Hematopoietic multipotent progenitor cell treated with erythropoietin and hydrocortisone succinate and interleukin-3 and kit ligand, for 4 days (in vitro differentiated cells): ENCODE measurements at places on chromosomes 11 and 22.

DNA sequence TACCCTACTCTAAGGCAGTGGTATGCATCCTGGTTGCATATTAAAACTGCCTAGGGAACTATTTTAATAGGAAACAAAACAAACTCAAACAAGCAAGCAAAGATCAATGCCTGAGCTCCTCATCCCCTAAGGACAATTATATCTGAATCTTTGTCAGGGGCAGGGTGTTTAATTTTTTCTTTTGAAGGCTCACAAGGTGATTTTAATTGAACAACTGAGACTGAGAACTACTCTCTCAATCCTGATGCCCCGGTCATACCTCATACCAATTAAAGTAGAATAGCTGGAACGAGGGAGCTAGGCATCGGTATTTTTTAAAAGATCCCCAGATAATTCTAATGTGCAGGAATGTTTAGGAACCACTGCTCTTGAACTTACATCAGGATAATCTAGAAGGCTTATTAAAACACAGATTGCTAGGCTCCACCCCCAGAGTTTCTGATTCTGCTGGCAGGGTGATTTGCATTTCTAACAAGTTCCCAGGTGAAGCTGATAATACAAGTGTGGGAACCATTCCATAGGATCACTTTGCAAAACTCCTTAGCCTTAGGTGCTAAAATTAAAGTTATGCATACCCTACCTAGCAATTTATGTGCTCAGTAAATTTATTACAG lies 416.5 kb downstream of the GUCY1A2 start:
- DNase-seq, result no peak

- DNase-seq, result peak; percentile 82
These were observed 16.0 kb downstream of the TBX1 start for GRCh38 chr22:19776433-19777031.

GRCh38 chr11:58905011-58905720 lies 34.1 kb upstream of the GLYATL1 start:
- DNase-seq, result no peak

DNA sequence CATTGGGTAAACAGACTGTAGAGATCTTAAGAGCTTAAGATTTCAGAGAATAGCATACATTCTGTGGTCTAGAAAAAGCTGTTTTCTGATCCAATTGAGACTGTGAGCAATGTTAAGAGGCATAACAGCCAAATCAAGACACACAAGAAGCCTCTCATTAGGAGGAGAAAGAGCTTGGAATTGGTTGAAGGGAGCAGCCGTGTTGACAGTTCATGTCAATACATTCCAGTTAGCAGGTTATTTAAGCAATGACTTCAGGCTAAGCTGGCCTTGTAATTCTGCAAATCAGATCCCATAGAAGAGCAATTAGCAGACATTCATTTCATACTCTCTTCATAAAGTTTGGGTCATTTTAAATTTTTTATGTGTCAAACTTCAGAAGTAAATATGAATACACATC lies 50.9 kb downstream of the ETS1 start:
- DNase-seq, result no peak

DNA sequence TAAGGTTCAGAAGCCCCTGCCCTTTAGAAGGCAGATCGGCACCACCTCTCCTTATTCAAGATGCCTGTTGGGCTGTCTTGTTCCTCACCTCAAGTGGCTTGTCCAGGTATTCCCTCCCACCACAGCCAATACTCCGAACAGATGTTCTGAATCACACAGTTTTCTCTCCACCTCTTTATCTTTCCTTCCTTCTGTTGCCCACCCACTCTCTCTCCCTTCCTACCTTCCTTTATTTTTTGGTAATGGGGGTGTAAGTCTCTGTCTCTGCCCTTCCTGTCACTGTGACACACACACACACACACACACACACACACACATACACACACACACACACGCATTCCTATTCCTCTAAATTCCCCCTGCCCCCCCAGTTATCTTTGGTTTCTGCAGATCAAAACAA lies 8.4 kb downstream of the BEST1 start:
- no peak for DNase-seq

DNA sequence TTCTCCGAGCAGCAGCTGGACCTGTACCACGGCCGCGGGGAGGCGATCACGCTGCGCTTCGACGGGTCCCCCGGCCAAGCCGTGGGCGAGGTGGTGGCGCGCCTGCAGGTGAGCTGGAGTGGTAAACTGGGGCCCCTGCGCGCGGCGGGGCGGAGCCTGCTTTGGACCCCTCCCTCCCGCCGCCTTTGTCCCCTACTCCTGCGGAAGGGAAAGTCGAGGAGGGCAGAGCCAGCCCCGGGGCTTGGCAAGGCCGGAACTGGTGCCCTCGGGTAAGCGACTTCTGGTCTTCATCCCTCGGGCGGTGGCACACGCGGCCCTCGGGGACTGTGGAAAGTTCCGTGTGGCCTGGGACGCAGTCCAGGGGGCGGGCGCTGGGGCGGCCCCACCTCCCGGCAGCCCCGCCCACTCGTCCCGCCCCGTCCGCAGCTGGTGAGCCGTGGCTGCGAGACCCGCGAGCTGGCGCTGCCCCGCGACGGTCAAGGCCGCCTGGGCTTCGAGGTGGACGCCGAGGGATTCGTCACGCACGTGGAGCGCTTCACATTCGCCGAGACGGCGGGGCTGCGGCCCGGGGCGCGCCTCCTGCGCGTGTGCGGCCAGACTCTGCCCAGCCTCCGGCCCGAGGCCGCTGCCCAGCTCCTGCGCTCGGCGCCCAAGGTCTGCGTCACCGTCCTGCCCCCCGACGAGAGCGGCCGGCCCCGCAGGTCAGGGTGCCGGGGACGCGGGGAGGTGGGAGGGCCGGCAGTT lies 9.2 kb downstream of the SIPA1 start:
- DNase-seq, result no peak

- DNase-seq, result no peak
These were observed 71.5 kb upstream of the RAB38 start for GRCh38 chr11:88246696-88247095.

- DNase-seq, result no peak
These were observed 20.8 kb downstream of the ARVCF start for GRCh38 chr22:19995611-19996339.

DNA sequence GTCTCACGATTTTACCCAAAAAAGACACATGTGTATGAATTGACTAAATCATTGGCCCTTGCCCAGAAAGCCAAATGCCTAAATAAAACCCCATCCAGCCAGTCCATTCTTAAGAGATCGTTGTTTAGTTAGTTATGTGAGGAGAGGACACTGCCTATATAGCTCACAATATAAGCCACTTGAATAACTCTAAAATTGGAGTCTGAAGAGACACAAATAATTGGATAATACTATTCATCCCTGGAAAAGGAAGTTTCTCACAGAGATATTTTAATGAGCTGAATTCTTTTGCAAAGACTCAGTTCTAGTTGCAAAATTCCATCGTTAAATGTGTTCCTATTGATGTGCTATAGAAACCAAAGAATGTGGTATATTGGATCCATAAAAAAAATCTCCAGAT lies 176.7 kb downstream of the SOX6 start:
- no peak for DNase-seq

DNA sequence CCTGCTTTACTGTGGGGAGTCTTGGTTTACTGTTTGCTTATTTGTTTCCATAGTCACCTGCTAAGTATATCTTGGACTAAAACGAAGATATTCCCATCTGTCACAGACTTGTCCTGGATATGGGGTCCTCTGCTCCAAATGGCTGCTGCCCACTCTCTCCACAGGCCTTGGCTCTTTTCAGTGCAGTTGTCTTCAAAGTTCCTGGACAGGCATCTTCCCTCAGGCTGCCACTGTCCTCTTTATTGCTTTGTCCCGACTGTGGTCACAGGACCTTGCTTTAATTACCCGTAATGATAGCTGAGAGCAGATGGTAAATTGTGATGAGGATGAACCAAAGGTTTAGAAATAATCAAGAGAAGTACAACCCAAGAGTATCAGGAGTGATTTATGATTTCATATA lies 713.9 kb upstream of the CCDC179 start:
- no peak for DNase-seq

DNA sequence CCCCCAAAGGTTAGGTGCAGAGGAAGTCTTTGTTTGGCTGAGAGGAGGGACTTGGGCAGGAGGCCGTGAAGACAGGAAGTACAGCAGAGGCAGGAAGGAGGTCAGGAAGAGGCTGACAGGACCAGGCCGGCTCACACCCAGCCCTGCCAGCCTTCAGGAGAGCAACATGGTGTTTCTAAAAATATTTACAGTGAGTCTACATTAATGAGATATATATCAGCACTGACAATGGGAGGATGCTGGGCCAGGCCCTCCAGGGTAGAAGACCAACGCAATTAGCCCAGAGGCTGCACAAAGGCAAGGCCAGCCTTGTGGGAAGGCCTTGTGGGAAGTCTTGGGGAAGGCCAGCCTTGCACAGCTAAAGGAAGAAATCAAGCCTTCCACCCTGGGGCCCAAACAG lies 7.9 kb upstream of the APLNR start:
- no peak for DNase-seq

DNA sequence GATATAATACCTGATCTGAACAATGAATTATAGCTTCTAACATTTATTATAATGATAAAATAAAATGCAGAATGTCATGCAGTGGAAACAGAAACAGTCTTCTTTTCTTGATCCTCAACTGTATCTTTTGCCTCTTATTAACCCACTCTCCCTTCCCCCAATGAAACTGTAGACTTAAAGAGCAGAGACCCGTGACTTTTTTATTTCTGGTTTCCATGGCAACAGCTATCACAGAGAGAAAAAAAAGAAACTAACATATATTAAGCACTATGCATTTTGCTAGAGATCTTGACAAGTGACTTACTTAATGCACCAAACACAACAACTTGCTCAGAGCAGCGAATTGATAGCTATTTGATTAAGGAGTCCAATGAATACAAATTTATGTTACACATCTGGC lies 69.3 kb downstream of the RAB38 start:
- DNase-seq, result no peak

GRCh38 chr11:94144216-94144615 lies 15.6 kb downstream of the PANX1 start:
- DNase-seq, result no peak

DNA sequence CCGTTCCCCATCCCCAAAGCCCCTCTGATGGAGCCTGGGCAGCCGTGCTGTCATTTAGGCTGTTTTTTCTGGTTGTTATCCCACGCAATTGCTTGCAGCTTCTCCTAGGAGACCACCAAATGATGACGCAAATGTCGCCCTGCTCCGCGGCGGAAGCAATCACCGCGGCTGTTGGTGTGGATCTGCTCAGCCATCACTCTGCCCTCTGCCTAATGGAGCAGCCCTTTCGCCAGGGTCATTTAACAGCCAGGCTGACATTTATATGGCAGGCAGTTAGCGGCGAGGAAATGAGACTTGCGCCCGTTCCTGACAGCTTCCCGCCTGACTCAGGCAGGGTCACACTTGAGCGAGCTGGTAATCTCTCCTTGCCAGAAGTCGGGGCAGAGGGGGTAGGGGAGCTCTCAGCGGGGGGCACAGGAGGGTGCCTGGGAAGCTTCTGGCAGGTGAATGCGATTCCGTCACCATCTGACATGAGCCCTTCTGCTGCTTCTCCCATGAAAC lies 97.9 kb upstream of the RTL6 start:
- DNase-seq, result peak; percentile 43

GRCh38 chr22:19177164-19178064 lies 1.1 kb downstream of the SLC25A1 start:
- no peak for DNase-seq

- peak; percentile 49 for DNase-seq
These were observed 32.2 kb upstream of the AQP11 start for GRCh38 chr11:77557553-77557952.

- DNase-seq, result peak; percentile 60
These were observed 138.7 kb downstream of the TRIM44 start for GRCh38 chr11:35800970-35801953.

- DNase-seq, result no peak
These were observed 36.4 kb upstream of the TPBGL start for GRCh38 chr11:75204012-75204674.

DNA sequence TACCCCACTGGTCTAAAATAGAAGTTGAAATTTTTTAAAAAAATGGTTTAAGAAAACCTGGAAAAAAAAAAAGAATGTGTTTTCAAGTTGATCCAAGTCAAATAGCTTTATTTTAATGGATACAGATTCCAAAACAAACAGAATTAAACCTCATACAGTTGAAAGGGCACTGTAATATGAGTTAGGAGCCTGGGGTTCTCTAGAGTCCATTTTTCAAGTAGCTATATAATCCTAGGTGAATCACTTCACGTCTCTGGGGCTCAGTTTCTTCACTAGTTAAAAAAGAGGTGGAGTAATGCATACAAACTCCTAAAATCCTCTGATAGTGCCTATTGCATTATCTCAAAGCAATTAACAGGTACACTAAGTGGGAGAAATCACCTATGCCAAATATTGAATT lies 132.9 kb downstream of the BBOX1 start:
- DNase-seq, result no peak

GRCh38 chr11:9528573-9529333 lies 44.7 kb upstream of the WEE1 start:
- no peak for DNase-seq

DNA sequence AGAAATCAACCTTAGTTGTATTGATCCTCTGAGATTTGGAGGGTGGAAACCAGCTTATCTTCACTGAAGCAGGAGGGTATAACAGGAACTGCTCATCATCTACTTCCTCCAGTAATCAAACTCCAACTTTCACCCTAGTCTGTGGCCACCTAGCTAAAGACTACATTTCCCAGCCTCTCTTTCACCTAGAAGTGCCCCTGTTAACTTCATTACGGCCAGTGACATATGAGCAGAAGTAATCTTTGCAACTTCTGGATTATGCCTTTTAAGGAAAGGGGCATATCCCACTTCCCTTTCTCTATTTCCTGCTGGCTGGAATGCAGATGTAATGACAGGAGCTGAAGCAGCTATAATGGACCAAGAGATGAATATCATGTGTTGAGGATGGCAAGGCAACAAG lies 7.6 kb upstream of the VPS37C start:
- DNase-seq, result peak; percentile 52

- DNase-seq, result no peak
These were observed 2.2 kb upstream of the ZFTA start for GRCh38 chr11:63770763-63771162.

DNA sequence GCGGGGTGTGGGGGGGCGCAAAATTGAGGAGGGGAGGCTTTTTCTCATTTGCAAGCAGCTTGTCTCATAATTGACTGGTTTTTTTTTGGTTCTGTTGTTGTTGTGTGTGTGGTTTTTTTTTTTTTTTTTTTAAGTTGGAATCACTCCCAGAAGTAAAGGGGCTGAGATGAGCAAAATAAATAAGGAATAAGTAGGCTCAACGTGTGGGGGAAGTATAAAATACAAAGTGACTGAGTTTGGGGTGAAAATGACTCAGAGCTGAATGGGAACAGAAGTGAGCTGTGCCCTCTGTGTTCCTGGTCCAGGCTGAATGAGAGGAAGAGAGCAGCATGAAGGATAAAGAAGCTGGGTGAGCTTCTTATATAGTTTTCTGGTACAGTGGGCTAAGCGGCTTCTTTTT lies 90.0 kb downstream of the GRIK4 start:
- no peak for DNase-seq
